ENCODE measurements at places on chromosomes 12 and 14.

DNA sequence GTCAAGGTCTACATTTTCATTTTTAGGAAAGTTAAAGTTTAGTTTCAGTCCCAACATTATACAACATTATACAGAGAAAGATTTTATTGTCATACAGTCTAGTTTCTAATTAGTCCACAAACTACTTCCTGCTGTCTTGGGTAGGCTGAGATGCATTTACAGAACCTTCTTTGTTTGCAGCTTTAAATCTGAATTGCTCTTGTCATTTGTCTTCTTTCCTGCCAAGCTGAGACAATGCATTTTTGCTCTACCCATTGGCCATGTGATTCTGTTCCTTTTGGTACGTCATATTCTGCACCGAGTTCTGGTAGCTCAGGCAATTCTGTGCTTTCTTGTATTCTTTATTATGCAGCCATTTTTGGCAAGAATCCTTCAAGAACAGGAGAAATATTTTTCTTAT, 228.5 kb downstream of the ATP23 start:
- no peak overlapping the region for H3K27ac ChIP-seq
- H3K4me1 ChIP-seq = no peaks in the 10 kb centered on the region
- H3K27me3 ChIP-seq = peaks cover 8% of the 10 kb centered on the region
- no peak overlapping the region for H3K4me3 ChIP-seq

DNA sequence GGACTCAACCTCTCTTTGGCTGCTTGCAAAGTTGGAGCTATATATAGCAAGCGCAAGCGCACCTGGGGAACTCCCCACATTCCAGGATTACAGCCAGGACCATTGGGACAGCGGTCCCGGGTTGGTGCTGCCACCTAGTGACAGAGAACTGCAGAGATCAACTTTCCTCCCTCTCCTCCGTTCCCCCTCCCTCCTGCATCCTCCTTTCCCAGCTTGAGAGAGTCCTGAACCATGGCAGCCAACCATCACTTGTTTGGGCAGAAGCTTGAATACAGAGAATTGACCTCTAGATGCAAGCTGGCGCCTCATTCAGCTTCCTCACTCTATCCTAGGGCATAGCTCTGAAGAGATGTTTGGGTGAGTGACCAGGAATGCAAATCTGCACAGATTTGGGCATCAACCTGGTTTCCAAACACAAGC, 17.4 kb upstream of the FLVCR2 start:
- no peak overlapping the region for H3K27ac ChIP-seq
- peaks cover 9% of the 10 kb centered on the region for H3K36me3 ChIP-seq
- no peak overlapping the region for H3K4me3 ChIP-seq
- DNase-seq = no peak

DNA sequence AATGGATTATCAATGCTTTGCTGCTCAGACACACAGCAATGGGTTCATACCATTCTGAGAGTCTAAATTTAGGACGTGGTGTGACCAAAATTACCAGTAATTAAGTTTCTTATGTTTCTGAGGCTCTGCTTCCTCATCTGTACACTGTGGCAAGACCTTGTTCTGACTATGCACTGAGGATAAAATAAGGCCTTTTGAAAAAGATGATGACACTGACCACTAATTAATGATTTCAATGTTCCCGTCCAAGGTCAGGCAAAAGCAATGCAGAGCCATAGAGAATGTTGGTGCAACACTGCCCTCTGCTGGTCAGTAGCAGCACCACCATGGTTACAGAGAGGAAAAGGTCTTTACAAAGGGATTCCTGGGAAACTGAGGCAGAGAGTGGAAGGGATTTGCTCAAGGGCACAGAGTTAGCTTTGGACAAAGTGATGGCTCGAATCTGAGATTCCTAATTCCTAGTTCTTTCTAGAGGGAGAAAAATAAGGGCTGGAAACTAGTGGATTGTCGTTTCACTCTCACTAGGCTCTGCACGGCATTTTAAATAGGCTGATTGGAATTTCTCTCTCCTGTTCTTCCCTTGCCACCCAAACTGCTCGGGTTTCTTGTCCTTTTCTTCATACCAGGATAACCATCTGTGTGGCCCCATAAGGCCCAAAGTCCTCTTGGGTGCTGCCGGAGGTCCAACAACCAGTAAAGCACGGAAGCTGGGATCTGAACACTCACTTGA, 22.3 kb upstream of the P2RX7 start:
- H3K36me3 ChIP-seq = no peaks in the 10 kb centered on the region
- peaks cover 3% of the 10 kb centered on the region for H3K4me1 ChIP-seq
- peak; percentile 44 for DNase-seq
- no peak overlapping the region for H3K4me3 ChIP-seq

- H3K4me1 ChIP-seq = peaks cover 8% of the 10 kb centered on the region
- DNase-seq = no peak
- peaks cover 26% of the 10 kb centered on the region for H3K36me3 ChIP-seq
- H3K4me3 ChIP-seq = no peak overlapping the region
- no peaks in the 10 kb centered on the region for H3K27me3 ChIP-seq
These were observed 27.9 kb downstream of the BORCS5 start for GRCh38 chr12:12384571-12385340.

DNA sequence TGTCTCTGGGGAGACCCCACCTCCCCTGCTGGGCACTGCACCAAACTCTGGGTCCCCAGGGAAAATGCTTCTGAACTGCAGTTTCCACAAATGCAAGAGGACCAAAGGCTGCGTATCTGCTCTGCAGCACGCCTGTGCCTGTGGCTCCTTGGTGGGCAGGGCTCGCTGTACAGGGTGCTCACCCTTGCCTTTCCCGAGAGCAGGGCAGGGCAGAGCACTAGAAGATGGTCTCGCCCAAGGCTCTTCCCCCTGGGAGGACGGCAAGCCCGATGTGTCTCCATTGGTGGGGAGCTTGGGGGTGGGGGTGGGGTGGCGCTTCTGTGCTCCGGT, 175.3 kb upstream of the RTL1 start:
- no peak overlapping the region for H3K4me3 ChIP-seq
- DNase-seq = no peak
- H3K36me3 ChIP-seq = peaks cover 1% of the 10 kb centered on the region
- H3K27ac ChIP-seq = no peak overlapping the region

DNA sequence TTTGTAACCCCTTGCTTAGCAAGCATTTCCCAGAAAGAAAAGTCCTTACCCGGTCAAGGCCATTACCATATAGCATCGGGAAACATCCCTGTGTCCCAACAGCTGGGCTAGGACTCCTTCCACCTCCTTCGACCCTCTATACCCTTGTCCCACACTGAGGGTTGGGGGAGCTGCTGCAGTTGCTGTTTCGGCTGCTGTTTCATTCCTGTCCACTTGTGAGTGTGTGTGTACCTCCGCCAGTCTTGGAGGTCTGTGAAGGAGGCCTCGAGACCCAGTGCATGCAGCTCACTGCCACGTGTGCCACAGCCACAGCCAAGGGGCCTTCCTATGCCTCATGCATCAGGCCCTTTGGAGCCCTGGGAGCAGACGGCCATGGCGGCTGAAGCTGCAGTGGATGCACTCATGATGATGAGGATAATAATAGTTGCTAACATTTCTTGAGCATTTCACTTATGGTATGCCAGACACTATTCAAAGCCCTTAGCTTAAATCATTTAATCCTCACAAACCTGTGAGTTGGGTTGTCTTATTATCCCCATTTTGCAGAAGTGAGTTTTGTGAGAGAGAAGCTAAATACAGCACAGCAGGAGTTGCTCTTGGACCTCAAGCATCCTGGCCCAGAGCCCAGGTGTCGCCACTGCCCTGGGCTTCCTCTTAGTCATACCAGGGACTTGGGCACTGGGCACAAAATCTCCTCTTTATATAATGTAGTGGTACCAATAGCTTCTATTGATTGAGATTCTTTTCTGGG, 156.5 kb downstream of the PRKCH start:
- H3K36me3 ChIP-seq = no peaks in the 10 kb centered on the region
- H3K4me3 ChIP-seq = peak overlapping the region; percentile 51

GRCh38 chr14:76473481-76474263, 97.7 kb downstream of the ESRRB start:
- H3K27ac ChIP-seq = no peak overlapping the region
- no peak for DNase-seq
- peak overlapping the region; percentile 21 for H3K4me3 ChIP-seq
- no peaks in the 10 kb centered on the region for H3K36me3 ChIP-seq
- peaks cover 6% of the 10 kb centered on the region for H3K4me1 ChIP-seq
- H3K27me3 ChIP-seq = peaks cover 23% of the 10 kb centered on the region

DNA sequence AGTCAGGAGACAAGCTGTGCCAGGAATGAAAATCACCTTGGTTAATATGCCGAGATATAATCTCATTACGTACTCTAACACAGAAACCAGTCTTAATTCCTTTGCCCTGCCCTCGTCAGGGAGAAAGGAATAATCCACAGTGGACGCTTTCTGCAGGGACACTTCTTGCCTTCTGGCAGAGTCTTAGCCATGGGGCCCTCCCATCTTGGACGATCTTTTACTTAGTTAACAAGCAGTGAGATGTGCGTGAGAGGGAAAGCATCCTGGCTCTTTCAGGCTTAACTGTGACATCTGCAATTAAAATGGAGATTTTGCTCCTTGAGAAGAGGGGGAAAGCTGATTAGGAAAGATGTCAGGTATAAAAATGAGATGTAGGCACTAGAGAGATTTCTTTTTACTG, 246.4 kb downstream of the TMEM132C start:
- no peak for DNase-seq
- H3K4me3 ChIP-seq = no peak overlapping the region
- no peaks in the 10 kb centered on the region for H3K36me3 ChIP-seq
- no peaks in the 10 kb centered on the region for H3K4me1 ChIP-seq
- H3K27ac ChIP-seq = no peak overlapping the region

GRCh38 chr12:113812411-113813228, 153.5 kb downstream of the RBM19 start:
- H3K27ac ChIP-seq = no peak overlapping the region
- peaks cover 64% of the 10 kb centered on the region for H3K36me3 ChIP-seq
- H3K4me1 ChIP-seq = no peaks in the 10 kb centered on the region
- no peak overlapping the region for H3K4me3 ChIP-seq
- no peaks in the 10 kb centered on the region for H3K27me3 ChIP-seq

GRCh38 chr12:104551-105081, 38.0 kb downstream of the IQSEC3 start:
- H3K36me3 ChIP-seq = no peaks in the 10 kb centered on the region
- DNase-seq = no peak
- no peak overlapping the region for H3K4me3 ChIP-seq
- H3K27ac ChIP-seq = no peak overlapping the region

GRCh38 chr12:12505544-12506495, 56.8 kb downstream of the DUSP16 start:
- DNase-seq = peak; percentile 28
- H3K4me1 ChIP-seq = peaks cover 23% of the 10 kb centered on the region
- no peaks in the 10 kb centered on the region for H3K27me3 ChIP-seq
- H3K36me3 ChIP-seq = peaks cover 4% of the 10 kb centered on the region

GRCh38 chr12:48192861-48193260, 9.4 kb downstream of the CCDC184 start:
- H3K4me3 ChIP-seq = no peak overlapping the region
- DNase-seq = no peak

DNA sequence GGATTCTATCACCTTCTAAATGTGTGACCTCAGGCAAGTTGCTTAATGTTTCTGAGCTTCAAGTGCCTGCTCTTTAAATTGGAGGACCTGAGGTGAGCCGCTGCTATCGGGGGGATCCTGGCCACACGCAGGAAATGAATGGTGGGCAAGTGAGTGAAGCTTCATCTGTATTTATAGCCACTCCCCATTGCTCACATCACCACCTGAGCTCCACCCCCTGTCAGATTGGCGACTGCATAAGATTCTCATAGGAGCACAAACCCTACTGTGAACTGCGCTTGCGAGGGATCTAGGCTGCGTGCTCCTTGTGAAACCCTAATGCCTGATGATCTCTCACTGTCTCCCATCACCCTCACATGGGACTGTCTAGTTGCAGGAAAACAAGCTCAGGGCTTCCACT, 158.6 kb upstream of the CCND2 start:
- H3K27me3 ChIP-seq = no peaks in the 10 kb centered on the region
- H3K4me1 ChIP-seq = peaks cover 62% of the 10 kb centered on the region
- no peak overlapping the region for H3K27ac ChIP-seq
- peak overlapping the region; percentile 15 for H3K4me3 ChIP-seq
- DNase-seq = no peak
- H3K36me3 ChIP-seq = no peaks in the 10 kb centered on the region

GRCh38 chr14:91369628-91370445, 47.8 kb downstream of the CCDC88C start:
- H3K27me3 ChIP-seq = no peaks in the 10 kb centered on the region
- peaks cover 98% of the 10 kb centered on the region for H3K4me1 ChIP-seq
- peaks cover 24% of the 10 kb centered on the region for H3K36me3 ChIP-seq
- H3K27ac ChIP-seq = peak overlapping the region; percentile 83
- no peak overlapping the region for H3K4me3 ChIP-seq

GRCh38 chr12:65252515-65252914, 26.0 kb upstream of the MSRB3 start:
- peaks cover 16% of the 10 kb centered on the region for H3K4me1 ChIP-seq
- no peak for DNase-seq
- H3K36me3 ChIP-seq = peaks cover 15% of the 10 kb centered on the region
- H3K27me3 ChIP-seq = no peaks in the 10 kb centered on the region

DNA sequence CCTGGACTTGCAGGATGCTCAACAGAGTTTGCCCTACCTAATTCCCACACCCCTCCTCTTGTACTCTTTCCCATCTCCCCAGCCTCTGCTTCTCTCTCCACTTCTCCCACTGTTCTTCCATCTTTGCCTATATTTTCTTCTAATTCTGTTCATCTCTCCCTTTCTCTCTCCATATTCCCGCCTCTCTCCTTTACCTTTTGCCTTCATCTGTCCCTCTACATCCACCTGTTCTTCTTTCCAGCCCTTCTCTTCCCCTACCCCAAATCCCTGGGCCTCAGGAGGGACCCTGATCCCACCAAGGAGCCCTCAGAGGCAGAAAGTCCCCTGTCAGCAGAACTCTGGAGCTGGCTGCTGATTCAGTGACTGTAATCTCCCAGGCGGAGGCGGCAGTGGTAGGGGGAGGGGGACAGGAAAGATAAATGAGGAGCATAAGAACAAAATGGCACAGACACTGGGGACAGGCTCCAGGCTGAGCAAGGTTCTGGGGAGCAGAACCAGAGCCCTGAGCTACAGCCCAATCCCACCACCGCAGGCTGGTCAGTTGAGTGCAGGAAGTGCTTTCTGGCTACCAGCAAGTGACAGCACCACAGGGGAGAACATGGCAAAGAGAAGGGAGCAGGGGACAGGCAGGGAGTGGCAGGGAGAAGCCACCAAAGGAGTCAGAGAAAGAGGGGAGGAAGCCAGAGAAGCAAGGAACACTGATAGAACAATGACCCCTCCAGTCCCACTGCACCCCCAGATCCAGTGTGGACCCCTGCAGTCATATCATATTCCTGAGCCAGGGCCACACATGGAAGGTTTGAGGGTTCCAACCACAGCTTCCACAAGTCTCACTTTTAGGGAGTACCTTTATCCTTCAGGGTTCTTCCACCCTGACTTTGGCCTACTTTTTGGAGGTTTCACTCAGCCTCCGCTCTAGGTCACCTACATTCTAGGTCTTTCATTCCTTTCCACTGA, 27.0 kb downstream of the SMUG1 start:
- H3K27me3 ChIP-seq = peaks cover 34% of the 10 kb centered on the region
- no peak for DNase-seq
- H3K36me3 ChIP-seq = peaks cover 24% of the 10 kb centered on the region
- no peak overlapping the region for H3K4me3 ChIP-seq

GRCh38 chr12:121089031-121089812, 43.5 kb upstream of the P2RX7 start:
- no peak for DNase-seq
- no peaks in the 10 kb centered on the region for H3K36me3 ChIP-seq
- peaks cover 15% of the 10 kb centered on the region for H3K4me1 ChIP-seq
- no peak overlapping the region for H3K4me3 ChIP-seq
- no peaks in the 10 kb centered on the region for H3K27me3 ChIP-seq

GRCh38 chr12:53265783-53266182, 2.3 kb upstream of the ESPL1 start:
- DNase-seq = no peak
- H3K36me3 ChIP-seq = peaks cover 9% of the 10 kb centered on the region
- no peak overlapping the region for H3K27ac ChIP-seq
- H3K27me3 ChIP-seq = no peaks in the 10 kb centered on the region
- no peak overlapping the region for H3K4me3 ChIP-seq

Data from stimulated activated naive B cell treated with anti-CD40 and anti-IgM and Interleukin-4, amounts not matched to agents 10 μg/mL and 1 μg/mL and 100 μg/mL, for 72 hours (primary cell).